ENCODE measurements at places on chromosomes 7 and 10.

DNA sequence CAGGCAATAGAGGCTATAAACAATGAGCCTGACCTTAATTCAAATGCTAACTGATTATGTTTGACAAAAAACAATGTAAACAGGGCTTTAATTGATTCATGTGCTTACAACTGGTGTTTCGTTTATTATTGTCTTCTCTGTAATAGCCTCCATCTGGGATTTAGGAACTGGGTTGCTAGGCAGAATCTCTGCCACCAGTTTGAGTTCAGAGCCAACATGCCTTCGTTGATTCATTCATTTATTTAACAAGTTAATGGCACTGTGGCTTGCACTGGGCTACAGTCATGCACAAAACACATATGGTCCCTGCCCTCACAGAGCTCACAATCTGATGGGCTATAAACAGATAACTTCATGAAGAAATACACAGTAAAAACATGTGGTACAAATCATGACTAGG is 19.6 kb upstream of the CDHR3 start:
- ATAC-seq = no peak

DNA sequence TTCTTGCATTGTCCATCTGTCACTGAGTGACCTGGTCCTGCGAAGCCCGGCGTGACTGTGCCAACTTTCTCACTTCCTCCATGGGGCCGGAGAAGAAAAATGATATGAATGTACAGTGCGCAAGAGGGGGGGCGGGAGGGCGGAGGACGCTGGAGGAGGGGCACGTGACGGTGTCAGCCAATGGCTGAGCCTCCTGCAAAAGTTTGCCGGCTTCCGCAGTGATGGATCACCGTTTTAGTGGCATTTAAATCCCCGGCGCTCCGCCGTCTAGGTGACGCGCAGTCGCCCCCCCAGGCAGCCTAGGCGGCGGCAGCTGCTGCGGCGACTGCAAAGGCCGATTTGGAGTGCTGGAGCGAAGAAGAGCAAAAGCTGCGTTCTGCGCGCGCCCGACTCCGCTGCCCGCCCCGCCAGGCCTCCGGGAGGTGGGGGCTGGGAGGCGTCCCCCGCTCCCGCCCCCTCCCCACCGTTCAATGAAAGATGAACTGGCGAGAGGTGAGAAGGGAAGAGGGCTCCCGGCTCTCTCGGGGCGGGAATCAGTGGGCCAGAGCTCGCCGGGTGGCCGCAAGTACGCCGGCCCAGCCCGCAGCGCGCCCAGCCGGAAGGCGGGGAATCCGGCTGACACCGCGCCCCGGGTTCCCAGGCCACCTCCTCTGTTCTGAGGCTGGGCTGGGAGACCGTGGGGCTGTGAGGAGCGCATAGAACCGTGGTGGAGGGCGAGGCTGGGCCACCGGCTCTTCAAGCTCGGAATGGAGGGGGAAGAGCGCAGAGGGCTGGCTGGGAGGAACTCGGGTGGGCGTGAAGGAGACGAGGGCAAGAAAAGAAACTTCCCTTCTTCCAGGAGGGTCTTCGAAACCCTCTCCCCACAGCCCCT is at the start of gene HOXA1:
Gene HOXA1 (minus strand): TSS at position 104 of the 871 bp plus-strand sequence. CDS start 88 bp downstream, at position 16.
- ATAC-seq = no peak

GRCh38 chr10:126459878-126460481 is 71.7 kb upstream of the ADAM12 start:
- ATAC-seq = peak; percentile 56

- peak; percentile 55 for ATAC-seq
These were observed 54.6 kb downstream of the ARL4A start for GRCh38 chr7:12741951-12742575.

DNA sequence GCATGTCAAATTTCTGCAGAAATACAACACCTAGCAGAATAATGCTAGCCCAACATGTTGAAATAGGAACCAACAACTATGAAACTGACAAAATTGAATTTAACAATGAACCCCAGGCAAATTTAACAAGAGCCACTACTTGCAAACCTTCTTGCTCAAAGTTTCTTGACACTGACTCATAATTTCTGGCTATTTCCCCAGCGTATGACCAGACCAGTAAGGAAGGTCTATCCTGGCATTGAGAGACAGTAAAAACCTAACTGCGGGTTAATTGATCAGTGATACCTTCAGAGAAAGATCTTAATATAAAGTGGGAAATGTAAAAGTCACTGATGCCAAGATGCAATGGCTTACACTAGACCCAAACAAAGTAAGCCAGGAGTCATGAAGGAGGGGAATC is 510.1 kb downstream of the ARL4A start:
- ATAC-seq = no peak

DNA sequence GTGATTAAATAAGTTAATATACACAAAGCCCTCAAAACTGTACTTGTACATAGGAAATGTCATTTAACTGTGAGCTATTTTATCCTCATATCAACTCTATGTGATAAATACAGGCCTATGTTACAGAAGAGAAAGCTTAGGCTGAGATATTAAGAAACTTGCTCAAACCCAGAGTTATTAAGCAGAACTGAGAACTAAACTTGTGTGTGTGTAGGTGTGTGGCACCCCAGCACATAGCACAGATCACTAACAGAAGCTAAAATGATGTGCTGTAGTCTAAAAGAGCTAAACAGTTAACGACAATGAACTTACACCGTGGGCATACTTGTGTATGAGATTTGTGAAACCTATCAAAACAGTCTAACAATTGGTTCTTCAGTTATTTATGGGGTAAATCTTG is 34.5 kb downstream of the MTPN start:
- ATAC-seq = no peak

- no peak for ATAC-seq
These were observed 44.8 kb upstream of the HPSE2 start for GRCh38 chr10:99280472-99280871.

GRCh38 chr10:14953424-14954000 is 384 bp downstream of the DCLRE1C start:
- peak; percentile 67 for ATAC-seq

DNA sequence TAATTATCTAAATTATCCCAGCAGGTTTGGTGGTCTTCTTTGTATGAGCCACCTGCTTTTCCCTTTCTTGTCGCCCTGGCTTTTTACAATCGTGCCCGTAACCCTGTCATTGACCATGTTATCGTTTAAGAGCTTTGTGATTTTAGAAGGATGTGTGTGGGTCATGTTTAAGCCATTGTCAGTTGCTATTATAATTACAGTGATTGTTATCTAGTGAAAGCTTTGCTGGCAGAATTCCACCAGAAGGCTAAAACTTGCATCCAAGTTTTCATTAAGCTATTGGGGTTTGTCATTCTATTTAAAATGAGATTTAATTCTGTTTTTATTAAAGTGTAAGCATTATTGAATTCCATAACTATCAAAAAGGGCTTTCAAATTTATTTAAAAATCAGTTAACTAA is 354.2 kb upstream of the TMEM229A start:
- ATAC-seq = no peak

DNA sequence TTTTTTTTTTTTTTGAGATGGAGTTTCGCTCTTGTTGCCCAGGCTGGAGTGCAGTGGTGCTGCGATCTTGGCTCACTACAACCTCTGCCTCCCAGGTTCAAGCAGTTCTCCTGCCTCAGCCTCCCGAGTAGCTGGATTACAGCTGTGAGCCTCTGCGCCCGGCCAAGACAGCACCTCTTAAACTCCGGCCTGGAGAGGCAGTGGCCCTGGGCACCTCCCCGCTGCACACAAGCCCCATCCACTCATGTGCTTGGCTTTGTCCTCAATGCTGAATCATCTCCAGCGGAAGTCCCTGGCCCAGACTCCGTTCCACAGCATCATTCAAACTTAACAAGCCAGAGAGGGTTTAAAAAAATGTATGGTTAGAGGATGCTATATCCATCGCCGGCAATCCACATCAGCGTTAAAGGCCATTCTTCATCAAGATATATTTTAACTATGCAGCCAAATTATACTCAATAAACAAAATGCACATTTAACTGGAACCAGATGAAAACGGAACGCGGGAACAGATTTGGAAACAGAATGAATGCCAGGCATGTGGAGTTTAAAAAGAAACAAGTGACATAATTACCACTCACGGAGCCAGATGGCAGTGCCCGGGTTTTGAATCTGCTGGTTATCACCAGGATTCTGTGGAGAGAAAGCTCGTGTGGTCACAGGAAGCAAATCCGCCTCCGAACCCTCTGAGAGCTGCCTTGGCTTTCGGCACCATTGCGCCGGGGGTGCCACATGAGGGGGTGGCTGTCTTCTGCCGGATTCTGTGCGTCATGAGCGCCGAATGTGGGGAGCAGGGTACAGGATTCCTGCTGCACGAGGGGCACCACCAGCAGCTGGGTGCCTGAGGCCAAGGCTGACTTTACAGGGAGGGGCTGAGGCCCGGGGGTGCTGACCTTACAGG is 45.6 kb upstream of the CFAP46 start:
- ATAC-seq = peak; percentile 100

DNA sequence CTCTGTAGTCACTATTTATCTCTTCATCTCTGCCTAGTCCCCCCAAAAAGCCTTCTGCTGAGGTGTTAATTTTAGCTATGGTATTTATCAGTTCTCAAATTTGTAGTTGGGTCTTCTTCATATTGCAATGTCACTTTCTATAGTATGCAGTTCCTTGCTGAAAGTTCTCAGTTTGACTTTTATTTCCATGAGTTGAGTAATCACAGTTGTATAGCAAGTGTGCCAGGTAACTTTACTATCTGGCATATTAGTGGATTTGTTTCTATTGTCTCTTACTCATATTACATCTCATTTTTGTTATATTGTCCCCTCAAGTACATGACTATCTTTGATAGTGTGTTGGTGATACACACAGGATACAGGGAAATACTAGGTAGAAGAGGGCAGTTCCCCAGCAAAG is 152.8 kb downstream of the CUBN start:
- no peak for ATAC-seq

- no peak for ATAC-seq
These were observed 172.0 kb upstream of the YAE1 start for GRCh38 chr7:39394105-39394680.

- ATAC-seq = no peak
These were observed 8.6 kb downstream of the GPRIN2 start for GRCh38 chr10:46547541-46548497.

GRCh38 chr7:97693586-97693985 is 38.3 kb upstream of the TAC1 start:
- ATAC-seq = no peak

Data from SK-N-SH treated with all-trans-retinoic acid at 6 μM for 48 hours (cell line).